Heart right ventricle (tissue), 16 donors: ENCODE measurements at places on chromosomes 6 and 20.
A peak's percentile ranks its signal among the peaks of the same experiment; 100 is the strongest.

- H3K27me3 ChIP-seq = no peaks in the 10 kb centered on the region
- no peak overlapping the region for H3K4me3 ChIP-seq
- H3K4me1 ChIP-seq = peaks cover 5% of the 10 kb centered on the region
- H3K27ac ChIP-seq = no peak overlapping the region
- no peak for DNase-seq
Observed at GRCh38 chr6:101762851-101763250, 369.3 kb downstream of the GRIK2 start.

DNA sequence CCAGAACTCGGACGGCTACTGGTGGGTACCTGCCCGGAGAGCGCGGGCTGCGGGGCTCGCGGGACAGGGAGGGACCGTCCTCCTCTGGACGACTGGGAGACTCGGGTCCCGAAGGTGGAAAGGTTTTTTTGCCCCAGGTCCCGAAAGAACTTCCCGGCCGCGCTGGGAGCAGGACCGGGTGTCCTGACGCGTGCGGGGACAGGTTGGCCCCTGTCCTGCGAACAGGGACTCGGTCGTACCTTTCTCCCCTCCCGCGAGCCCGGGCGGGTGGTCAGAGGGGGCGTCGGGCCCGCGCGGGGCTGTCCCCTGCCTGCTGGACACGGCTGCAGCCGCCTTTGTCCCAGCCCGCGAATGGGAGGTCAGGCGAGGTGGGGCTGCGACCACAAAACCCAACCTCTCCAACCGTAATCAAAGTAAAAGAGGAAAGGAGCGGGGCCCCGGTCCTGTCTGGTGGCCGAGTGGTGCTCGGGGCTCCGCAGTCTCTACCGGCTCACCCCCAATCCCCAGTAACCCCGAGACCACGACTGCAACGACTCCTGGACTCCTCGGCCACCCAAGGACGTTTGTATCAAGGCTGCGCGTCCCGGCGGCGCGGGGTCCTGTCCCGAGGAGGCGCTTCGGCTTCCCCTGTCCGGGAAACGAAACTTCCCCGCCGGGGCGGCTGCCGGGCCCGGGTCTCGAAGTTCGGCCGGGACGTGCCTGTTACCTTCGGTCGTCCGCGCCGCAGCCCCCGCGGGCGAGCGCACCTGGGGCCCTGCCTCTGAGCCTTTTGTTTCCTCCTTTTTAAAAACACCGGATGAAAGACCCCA, 798 bp downstream of the DSP start:
- no peaks in the 10 kb centered on the region for H3K36me3 ChIP-seq
- H3K4me3 ChIP-seq = peak overlapping the region; percentile 67
- H3K27me3 ChIP-seq = peaks cover 58% of the 10 kb centered on the region
- H3K4me1 ChIP-seq = peaks cover 15% of the 10 kb centered on the region
- DNase-seq = peak; percentile 38
- H3K27ac ChIP-seq = peak overlapping the region; percentile 89

DNA sequence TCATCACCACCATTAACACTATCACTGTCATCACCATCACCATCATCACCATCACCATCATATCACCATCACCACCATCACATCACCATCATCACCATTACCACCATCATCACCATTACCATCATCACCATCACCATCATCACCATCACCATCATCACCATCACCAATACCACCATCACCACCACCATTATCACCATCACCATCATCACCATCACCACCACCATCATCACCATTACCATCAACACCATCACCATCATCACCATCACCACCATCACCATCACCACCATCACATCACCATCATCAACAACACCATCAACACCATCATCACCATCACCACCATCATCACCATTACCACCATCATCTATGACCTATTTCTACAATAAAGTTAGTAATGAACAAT, 86.1 kb upstream of the PDE10A start:
- no peak overlapping the region for H3K4me3 ChIP-seq
- no peak overlapping the region for H3K27ac ChIP-seq

GRCh38 chr6:18997375-18997826, 610.3 kb downstream of the RNF144B start:
- H3K4me3 ChIP-seq = no peak overlapping the region
- no peaks in the 10 kb centered on the region for H3K27me3 ChIP-seq
- H3K36me3 ChIP-seq = no peaks in the 10 kb centered on the region
- no peak for DNase-seq

DNA sequence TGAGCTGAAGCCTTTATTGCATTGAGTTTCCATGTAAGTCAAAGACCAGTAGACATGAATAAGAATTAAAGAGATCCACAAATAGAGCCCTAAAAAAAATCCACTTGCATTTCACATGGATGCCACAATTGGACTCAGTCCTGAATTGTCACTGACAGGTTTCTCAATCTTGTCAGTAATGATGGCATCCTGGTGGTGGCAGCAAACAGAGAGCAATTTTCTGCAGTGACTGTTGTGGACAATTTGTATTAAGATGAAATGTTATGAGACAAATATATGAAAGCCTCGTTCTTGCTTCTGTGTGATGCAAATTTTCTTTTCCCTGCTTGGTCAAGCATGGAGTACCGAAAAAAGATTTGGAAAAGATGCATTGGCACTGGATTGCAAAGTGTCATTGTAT, 278.9 kb downstream of the SAMD5 start:
- no peak overlapping the region for H3K4me3 ChIP-seq
- no peak for DNase-seq
- no peaks in the 10 kb centered on the region for H3K27me3 ChIP-seq
- no peaks in the 10 kb centered on the region for H3K36me3 ChIP-seq
- H3K27ac ChIP-seq = no peak overlapping the region
- H3K4me1 ChIP-seq = no peaks in the 10 kb centered on the region

- no peak for DNase-seq
- no peaks in the 10 kb centered on the region for H3K36me3 ChIP-seq
- H3K4me3 ChIP-seq = no peak overlapping the region
- peaks cover 14% of the 10 kb centered on the region for H3K4me1 ChIP-seq
- H3K27ac ChIP-seq = no peak overlapping the region
Observed at GRCh38 chr6:13559968-13560650, 14.3 kb upstream of the SIRT5 start.

DNA sequence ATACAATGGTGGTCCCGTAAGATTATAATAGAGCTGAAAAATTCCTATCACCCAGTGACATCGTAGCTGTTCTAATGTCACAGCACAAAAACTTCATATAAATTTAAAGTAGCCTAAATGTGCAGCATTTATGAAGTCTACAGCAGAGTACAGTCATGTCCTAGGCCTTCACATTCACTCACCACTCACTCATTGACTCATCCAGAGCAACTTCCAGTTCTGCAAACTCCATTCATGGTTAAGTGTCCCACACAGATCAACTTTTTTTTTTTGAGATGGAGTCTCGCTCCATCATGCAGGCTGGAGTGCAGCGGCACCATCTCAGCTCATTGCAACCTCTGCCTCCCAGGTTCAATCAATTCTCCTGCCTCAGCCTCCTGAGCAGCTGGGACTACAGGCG, 20.9 kb upstream of the KCNG1 start:
- no peaks in the 10 kb centered on the region for H3K36me3 ChIP-seq
- no peak for DNase-seq
- no peaks in the 10 kb centered on the region for H3K4me1 ChIP-seq
- H3K4me3 ChIP-seq = no peak overlapping the region
- H3K27ac ChIP-seq = no peak overlapping the region

DNA sequence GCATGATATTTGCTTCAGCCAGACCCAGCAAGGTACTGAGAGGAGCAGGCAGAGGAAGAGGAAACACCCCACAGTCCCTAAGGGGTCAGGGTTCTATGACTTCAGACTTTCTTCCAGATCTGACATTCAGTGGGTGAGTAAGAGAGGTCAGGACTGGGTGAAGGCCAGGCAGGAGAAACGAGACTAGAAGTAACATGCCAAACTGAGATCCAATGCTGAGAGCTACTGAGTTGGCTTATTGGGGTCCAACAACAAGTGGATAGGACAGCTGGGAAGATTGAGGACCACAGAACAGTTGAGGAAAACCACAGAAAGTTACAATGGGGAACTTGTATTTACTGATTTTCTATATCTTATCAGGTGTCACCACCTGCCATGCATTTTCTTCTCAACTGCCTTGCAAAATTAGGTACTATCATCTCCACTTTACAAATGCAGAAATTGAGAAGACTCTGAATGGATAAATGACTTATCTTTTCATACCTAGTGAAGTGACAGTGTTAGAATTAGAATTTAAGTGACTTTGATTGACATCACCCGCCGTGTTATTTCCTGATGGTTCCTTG, 43.8 kb upstream of the HIVEP1 start:
- no peak for DNase-seq
- H3K4me1 ChIP-seq = peaks cover 21% of the 10 kb centered on the region
- no peaks in the 10 kb centered on the region for H3K27me3 ChIP-seq
- H3K36me3 ChIP-seq = no peaks in the 10 kb centered on the region
- peak overlapping the region; percentile 34 for H3K27ac ChIP-seq

DNA sequence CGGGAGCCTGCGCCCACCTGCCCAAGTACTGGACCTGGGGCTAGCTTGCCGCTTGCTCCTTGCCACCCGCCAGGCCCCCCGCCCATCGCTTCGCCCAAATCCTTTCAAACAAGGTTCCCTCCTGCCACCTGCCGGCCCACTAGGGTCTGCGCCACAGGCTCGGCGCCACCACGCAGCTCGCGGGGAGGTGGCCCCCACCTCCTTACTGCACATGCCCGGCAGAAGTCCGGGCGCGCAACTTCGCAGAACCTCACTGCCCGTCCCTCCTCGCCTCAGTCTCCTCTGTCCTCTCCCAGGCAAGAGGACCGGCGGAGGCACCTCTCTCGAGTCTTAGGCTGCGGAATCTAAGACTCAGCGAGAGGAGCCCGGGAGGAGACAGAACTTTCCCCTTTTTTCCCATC, 11.2 kb downstream of the GNAS-AS1 start:
- DNase-seq = peak; percentile 43
- peaks cover 10% of the 10 kb centered on the region for H3K4me1 ChIP-seq
- H3K27me3 ChIP-seq = peaks cover 56% of the 10 kb centered on the region

DNA sequence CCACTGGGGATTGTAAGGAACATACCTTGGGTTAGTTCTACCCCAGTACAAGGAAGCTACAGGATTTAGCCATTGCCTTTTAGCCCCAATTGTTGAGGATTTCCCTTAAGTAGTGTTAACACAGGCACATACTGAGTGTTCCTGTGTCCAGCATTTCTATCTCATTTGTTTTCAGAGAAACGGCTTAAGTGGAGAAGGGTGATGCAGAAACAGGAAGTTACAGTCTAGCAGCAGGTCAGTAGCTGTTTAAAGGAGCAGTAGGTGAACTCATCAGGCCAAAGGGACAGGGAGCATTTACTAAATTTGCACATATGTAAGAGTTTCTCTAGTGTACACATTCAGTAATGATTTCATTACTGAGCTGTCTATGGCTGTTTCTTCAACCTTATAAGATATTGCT, 644.2 kb upstream of the GJE1 start:
- peaks cover 11% of the 10 kb centered on the region for H3K4me1 ChIP-seq
- no peaks in the 10 kb centered on the region for H3K36me3 ChIP-seq
- no peak overlapping the region for H3K27ac ChIP-seq
- DNase-seq = no peak
- no peaks in the 10 kb centered on the region for H3K27me3 ChIP-seq
- no peak overlapping the region for H3K4me3 ChIP-seq

- peaks cover 22% of the 10 kb centered on the region for H3K4me1 ChIP-seq
- peak overlapping the region; percentile 14 for H3K27ac ChIP-seq
- no peaks in the 10 kb centered on the region for H3K27me3 ChIP-seq
- no peaks in the 10 kb centered on the region for H3K36me3 ChIP-seq
- DNase-seq = peak; percentile 78
- no peak overlapping the region for H3K4me3 ChIP-seq
Observed at GRCh38 chr20:32524829-32525501, 60.2 kb downstream of the NOL4L start.

DNA sequence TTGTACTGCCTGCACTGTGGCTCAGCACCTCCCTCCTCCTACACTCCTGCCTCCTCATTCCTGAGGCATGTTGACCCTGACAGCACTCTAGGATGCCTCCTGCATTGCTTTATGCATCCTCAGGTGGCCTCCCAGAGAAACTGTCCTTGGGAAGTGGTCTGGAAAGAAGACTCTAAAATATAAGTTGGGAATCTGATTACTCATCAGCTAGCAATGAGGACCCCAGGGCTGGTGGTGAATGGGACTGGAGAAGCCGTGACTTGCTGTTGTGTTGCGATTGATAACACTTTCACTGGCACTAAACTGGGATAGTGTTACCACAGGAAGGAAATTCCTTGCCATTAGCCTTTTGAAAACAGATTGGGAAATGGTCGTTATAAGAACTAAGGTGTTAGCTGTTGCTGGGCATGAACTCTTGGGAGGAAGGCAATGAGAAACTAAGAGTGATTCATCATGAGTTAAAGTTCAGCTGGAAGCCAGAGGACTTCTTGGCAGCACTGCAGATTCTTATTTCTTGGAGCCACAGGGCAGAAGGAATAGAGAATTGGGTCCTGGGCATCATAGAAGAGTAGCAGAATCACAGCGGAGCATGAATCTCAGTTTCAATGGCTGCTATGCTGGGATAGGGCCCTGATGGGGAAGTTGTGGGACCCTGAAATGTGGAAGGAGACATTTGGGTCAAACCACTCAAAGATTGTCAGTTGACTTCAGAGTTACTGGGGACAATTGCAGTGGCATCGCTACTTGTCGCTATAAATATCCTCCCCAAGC, 10.1 kb upstream of the SIRPD start:
- no peak for DNase-seq
- no peak overlapping the region for H3K27ac ChIP-seq
- H3K4me1 ChIP-seq = no peaks in the 10 kb centered on the region

GRCh38 chr6:142906945-142907470, 38.0 kb downstream of the HIVEP2 start:
- H3K36me3 ChIP-seq = no peaks in the 10 kb centered on the region
- no peaks in the 10 kb centered on the region for H3K27me3 ChIP-seq
- H3K4me1 ChIP-seq = peaks cover 27% of the 10 kb centered on the region
- H3K27ac ChIP-seq = peak overlapping the region; percentile 32

DNA sequence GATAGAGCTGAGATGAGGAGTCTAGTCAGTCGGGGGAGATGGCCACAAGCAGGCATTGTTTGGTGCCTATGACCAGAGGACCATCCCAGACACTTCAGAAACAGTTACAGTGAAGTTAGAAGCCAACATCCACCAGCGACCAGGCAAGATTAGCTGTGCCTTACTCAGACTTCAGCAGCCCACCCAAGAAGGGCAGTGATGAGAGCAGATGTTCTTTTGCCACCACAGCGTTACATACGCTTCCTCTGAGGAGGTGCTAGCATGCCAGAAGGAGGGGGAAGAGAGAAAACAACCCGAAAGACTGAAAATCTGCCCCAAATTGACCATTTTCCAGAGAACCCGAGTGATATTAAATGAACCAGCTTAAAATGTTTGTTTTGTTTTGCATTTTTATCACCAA, 186.8 kb downstream of the PRL start:
- peaks cover 20% of the 10 kb centered on the region for H3K4me1 ChIP-seq
- H3K36me3 ChIP-seq = no peaks in the 10 kb centered on the region
- H3K27me3 ChIP-seq = no peaks in the 10 kb centered on the region
- DNase-seq = no peak
- no peak overlapping the region for H3K27ac ChIP-seq

GRCh38 chr20:53453076-53453475, 140.6 kb downstream of the ZNF217 start:
- H3K27me3 ChIP-seq = no peaks in the 10 kb centered on the region
- no peak for DNase-seq
- H3K4me1 ChIP-seq = no peaks in the 10 kb centered on the region
- no peak overlapping the region for H3K4me3 ChIP-seq
- H3K27ac ChIP-seq = no peak overlapping the region
